ENCODE measurements at places on chromosomes 6 and 20.

DNA sequence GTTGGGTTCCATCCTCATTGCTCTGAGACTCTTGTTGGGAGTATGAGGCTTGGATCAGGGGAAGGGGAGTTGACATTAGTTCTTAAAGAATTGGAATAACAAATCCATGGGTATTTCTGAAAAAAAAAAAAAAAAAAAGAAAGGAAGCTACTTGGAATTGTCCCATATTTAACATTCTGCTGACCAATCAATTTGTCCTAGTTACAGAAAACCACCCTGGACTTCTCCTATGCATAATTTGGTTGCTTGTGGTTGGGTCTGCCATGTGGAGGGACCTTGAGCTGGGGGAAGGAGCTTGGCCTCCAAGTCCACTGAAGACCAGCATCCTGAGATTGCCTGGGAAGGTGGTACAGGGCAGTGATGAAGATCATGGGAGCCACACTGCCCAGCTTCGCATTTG is 32.6 kb downstream of the PLG start:
- DNase-seq: no peak

- no peak for DNase-seq
These were observed 4.1 kb downstream of the TMEM239 start for GRCh38 chr20:2820084-2820895.

DNA sequence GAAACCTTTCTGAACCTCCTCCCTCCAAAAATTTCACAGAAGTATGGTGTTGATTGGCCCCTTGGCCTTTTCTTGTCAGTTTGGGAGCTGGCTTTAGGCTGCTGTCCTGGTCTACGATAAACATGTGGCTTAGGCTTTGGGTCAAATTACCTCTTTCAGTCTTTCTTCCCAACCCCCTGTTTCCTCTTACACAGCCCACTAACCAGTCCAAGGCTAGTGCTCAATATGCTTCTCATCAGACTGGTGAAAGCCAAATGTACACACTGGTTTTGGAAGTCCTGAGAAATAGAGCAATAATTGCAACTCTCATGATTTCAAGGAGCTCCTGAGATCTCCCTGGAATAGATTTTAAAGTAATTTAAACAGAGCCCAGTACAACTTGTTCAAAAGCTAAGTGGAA is 933.7 kb upstream of the GJE1 start:
- no peak for DNase-seq

DNA sequence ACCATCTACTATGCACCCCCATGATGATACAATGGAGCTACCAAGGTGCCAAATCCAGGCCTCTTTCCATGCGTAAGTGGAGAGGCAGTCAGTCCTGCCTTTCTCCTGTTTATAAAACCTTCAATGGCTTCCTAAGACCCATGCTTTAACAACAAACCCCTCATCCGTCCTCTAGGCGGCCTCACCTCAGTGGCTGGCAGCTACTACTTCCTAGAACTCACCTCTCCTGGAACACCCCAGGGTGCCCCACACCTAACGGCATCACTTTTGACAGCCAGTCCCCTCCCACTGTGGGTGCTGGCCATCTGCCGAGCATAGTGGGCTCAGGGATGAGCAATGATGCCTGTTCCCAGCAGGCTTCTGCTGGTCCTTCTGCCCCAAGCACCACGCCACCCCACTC is 80.0 kb upstream of the TAB2 start:
- DNase-seq: no peak

DNA sequence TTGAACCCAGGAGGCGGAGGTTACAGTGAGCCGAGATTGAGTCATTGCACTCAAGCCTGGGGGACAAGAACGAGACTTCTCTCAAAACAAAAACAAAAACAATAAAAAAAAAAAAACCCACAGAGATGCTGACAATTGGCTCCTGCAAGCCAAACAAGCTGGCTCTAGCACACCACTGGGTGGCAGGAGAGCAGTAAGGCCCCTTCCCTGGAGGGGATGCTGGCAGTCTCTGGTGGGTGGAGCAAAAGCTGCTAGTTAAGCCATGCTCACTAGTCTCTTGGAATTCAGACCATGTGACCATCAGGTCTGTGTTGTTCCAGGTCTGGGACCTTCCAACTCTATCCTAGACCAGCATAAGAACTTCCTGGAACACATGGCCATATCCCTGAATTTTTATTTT is 18.9 kb upstream of the DSN1 start:
- peak; percentile 6 for DNase-seq

DNA sequence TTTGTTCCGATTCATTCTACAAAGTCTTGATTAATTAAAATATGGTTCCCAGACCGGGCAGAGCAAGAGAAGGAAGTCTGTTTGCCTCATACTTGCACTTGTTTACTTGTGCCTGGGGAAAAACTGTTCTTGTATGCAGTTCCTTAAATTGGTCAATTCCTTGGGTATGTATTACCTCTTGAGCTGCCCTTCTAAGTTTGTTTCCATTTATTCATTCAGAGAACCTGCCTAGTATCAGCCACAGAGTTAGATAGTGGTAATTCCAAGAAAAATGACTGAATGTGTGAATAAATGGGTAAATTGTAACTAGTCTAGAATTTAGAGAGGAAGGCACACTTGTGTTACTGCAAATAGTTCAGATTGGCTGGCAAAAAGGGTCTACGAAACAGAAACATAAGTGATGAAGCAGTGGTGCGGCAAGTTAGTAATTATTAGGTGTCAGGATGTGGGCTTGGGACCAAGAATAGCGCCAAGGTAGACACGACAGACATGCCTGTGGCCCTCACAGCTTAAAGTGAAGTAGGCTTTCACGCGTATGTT is 525 bp upstream of the MAK start:
- no peak for DNase-seq

- no peak for DNase-seq
These were observed 106.0 kb downstream of the PRIM2 start for GRCh38 chr6:57423468-57423867.

- no peak for DNase-seq
These were observed 67.7 kb upstream of the ZNFX1 start for GRCh38 chr20:49345524-49345923.

DNA sequence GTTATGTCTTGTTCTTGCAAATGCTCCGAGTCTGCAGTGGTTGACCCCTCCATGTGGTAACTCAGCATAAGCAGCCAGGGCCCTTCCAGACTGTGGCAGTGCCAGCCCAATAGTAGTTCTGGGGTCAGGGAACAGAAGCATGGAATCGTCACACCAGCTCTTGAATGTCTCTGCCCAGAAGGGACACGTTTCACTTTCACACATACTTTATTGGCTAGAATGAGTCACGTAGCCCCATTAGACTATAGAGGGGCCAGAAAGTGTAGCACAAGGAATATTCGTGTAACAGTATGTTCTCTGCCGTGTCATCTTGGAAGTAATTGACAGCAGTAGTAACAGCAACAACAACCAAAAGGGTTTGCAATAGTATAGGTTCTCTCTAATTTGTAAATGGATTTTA is 254.7 kb downstream of the FARS2 start:
- no peak for DNase-seq
